ENCODE measurements at places on chromosomes 2 and 18.

- DNase-seq = no peak
These were observed 7.2 kb upstream of the RAB12 start for GRCh38 chr18:8602040-8602439.

DNA sequence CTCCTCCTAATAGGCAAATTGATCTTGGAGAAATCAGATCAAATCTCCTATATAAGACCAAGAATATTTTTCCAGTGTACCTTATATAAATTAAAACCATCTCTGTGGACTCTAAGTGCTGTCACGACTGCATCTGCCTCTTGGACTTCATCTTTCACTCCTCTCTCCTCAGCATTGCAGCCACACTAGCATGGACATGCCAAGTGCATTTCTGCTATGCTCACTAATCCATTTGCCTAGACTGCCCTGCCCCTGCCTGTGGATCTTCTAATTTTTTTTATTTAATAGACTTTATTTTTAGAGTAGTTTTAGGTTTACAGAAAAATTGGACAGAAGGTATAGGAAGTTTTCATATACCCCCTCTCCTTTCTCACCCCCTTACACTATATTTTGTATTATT, 146.7 kb upstream of the VWC2L start:
- DNase-seq = no peak

- no peak for DNase-seq
These were observed 97.9 kb upstream of the ATP8B1 start for GRCh38 chr18:57900906-57901435.

- DNase-seq = no peak
These were observed 116.8 kb upstream of the EPC2 start for GRCh38 chr2:148527488-148528340.

- DNase-seq = peak; percentile 55
These were observed 8.3 kb upstream of the TNS1 start for GRCh38 chr2:218010984-218011652.

DNA sequence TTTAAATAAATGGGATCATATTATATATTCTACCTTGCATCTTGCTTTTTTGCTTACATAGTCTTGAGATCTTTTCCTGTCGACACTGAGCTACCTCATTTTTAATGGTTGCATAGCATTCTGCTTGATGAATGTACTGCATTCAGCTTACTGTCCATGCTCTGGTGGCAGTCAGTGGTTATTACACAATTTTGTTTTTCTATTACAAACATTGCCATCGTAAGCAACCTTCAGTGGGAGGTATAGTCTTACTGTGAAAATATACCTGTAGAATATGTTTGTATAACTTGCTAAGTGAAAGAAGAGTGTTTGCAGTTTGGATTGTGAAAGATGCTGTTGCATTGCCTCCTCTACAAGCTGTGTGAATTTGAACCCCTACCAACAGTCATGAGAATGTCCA, 43.4 kb downstream of the UBXN4 start:
- DNase-seq = peak; percentile 33

GRCh38 chr18:3910512-3910911, 460.5 kb downstream of the TGIF1 start:
- no peak for DNase-seq

- no peak for DNase-seq
These were observed 207.1 kb downstream of the ZNF521 start for GRCh38 chr18:25144820-25145219.
